ENCODE measurements at places on chromosomes 4 and X.
A peak's percentile ranks its signal among the peaks of the same experiment; 100 is the strongest.

- DNase-seq = no peak
Observed at GRCh38 chrX:82237328-82237727, 1035.4 kb downstream of the SH3BGRL start.

GRCh38 chr4:63393544-63393943 is 1015.7 kb downstream of the TECRL start:
- DNase-seq = peak; percentile 33

DNA sequence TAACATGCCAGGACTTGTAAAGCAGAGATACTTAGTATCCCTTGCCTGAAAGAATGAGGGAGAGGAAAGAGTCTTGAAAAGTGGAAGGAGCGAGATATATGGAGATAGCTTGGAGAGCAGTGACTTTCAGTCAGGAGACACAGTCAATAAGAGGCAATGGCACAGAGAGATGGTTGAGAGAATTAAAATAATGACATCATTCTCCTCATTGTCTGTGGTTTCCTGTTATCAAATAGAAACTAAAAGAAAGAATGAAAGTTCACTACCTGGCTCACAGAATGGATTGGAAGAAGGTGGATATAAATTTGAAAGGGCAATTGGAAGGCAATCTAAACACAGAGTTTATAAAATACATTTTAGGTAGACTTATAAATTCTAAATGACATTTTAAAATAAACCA is 760.2 kb upstream of the AADAT start:
- DNase-seq = no peak

DNA sequence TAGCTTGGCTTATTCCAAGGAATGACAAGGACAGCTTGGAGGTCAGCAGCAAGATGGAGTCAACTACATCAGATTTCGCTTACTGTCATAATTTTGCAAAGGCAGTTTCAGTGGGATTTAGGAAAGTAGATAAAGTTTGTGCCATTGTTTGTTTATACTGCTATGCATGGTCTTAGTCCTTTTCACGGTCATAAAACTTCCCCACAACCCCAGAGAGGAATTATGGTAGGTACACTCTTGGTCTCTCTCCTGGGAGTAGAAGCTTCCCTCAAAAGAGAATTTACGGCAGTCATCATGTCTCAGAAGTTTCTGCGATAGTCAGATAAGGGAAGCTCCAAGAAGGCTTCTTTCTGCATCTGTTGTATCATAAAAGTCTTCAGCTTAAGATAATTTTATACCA is 27.9 kb upstream of the HERC6 start:
- DNase-seq = no peak

DNA sequence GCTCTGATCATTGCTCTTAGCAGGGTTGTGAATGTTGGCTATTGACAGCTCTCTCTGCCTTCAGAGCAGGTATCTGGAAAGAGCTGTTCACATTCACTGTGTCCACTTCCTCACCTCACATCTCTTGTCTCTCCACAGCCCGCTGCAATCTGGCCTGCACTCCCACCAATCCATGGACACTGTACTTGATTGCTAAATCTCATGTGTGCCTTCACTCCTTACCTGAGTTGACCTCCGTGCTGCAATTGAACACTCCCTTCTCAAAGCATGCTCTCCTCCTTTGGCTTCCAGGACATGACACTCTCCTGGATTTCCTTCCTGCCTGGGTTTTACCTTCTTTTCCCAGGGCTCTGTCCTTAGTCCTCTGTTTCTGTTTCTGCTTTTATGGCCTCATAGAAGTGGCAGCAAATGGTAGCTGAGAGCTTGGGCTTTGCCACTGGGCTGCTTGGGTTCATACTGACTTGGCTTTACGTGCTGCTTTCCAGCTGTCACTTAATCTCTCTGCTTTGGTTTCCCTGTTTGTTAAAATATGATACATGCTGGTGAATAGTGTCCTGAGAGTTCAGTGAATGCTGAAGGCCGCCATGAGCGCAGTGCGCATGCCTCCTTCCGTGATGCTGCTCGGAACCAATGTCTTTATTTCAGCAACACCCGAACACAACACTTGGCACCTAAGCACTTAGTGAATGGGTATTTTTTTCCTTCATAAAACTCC is 29.5 kb downstream of the DCUN1D4 start:
- DNase-seq = no peak

GRCh38 chr4:99180382-99181070 is 36.4 kb upstream of the ADH4 start:
- DNase-seq = peak; percentile 81

GRCh38 chr4:99091216-99091575 is 2.6 kb upstream of the ADH5 start:
- no peak for DNase-seq

DNA sequence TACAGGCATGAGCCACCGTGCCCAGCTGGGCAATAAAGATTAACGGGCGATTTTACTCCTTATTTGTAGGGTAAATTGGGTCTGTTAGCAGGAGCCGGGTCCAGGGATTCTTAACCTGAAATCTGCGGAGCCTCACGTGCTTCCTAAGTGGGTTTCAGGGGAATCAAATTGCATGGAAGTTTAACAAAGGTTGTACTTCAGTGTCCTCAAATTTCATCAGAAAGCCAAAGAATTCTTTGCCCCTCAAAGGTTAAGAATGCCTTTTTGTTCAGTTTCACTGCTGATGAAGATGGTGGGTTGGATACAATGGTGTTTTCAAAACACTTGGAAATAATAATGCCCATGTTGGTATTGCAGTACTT is 67.9 kb downstream of the AFF1 start:
- no peak for DNase-seq

- peak; percentile 57 for DNase-seq
Observed at GRCh38 chr4:1204828-1205585, 32.6 kb upstream of the SPON2 start.

DNA sequence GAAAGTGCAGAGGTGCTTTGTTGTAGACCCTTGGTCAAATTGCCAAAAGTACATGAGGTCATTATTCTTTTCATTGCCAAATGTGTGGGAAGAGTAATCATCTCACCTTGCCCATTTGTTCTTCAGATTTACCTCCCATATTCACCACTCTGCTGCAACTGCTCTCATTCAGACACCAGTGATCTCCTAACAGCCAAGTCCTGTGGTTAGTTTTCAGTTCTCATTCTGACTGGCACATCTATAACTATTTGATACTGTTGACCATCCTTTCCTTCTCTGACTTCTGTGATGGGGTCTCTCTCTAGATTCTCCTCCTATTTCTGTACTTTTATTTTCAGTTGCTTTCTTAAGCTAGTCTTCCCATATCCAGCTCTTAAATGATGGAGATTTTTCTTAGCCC is 39.8 kb downstream of the GRIA3 start:
- DNase-seq = no peak

- DNase-seq = no peak
Observed at GRCh38 chr4:53057679-53058078, 195.6 kb downstream of the RASL11B start.

- DNase-seq = peak; percentile 32
Observed at GRCh38 chr4:111475001-111475400, 670.3 kb upstream of the FAM241A start.

- peak; percentile 23 for DNase-seq
Observed at GRCh38 chrX:19544693-19545305, 29.5 kb upstream of the MAP3K15 start.

DNA sequence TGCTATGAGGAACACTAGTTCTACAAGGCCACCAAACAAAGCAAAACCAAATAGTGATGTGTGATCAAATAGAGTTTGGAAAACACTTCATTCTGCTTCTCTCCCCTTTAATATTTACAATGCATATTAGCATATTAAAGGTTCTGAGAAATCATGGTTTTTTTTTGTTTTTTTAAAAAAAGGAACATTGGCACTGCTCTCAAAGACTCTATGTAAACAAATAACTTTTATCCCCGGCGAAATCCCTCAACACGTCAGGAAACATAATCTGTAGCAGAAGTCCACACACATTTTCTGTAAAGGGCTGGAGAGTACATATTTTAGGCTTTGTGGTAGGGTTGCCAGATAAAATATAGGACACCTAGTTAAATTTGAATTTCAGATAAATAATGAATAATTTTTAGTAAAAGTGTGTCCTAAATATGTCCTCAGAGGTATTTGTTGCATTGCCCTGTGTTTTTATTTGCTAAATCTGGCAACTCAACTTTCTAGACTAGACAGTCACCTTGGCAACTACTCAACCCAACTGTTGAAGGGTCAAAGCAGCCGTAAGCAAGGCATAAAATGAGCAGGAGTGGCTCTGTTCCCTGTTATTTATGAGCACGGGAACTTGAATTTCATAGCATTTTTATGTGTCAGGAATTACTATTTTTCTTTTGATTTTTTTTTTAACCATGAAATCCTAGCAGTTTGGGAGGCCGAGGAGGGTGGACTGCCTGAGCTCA is 8.6 kb downstream of the SPATA4 start:
- no peak for DNase-seq

- no peak for DNase-seq
Observed at GRCh38 chrX:69019073-69019890, 146.0 kb downstream of the PJA1 start.

DNA sequence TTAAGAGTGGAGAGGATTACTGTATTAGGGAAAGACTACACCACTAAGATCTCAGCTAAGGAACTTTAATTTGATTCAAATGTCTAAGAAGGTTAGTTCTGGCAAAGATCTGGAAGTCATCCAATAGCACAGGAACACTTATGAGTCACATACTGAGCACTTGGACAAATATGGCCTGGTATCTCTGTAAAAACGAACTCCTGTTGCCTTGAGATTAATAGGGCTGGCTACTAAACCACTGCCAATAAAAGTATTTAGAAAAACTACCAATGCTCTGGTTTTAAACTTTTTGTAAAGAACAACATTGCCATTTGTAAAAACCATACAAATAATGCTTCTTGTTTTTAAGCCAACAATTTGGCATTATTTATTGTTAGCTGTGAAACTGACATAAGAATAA is 70.5 kb downstream of the SEC24D start:
- no peak for DNase-seq

GRCh38 chr4:92501456-92501855 is 197.7 kb downstream of the GRID2 start:
- DNase-seq = no peak

DNA sequence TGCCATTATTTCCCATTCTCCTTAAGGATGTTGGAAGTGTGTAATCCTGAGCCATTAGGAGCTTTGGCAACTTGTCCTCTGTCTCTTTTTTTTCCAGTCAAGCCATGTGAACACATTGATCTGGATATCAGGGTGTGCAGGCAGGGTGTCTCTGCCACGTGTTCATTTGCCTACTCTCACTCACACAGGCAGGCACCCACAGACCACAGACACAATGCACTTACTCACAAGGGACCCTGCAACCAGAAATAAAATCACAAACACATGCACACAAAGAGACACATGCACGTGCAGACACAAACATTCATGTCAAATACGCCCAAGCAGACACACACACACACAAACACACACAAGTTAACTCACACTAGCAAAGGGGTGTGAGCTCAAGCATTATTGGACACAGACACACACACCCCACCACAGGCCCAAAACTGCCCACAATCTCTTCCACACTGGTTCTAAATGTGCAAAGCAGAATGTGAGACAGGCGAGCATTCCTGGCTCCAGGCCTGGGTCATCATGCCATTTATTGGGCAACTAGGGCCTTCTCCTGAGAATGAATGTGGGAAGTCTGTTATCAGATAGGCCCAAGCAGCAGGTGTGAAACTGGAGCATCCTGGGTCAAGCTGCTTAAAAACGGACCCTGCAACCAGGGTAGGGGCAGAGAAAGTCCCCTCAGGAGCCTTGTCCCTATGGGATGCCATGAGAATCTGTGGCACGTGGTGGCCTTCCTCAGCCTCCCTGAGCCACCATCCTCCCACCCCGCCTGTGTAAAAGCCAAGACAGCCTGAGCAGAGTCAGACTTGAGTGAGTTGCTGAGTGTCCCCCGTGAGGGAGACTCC is 63.4 kb downstream of the NBDY start:
- no peak for DNase-seq

DNA sequence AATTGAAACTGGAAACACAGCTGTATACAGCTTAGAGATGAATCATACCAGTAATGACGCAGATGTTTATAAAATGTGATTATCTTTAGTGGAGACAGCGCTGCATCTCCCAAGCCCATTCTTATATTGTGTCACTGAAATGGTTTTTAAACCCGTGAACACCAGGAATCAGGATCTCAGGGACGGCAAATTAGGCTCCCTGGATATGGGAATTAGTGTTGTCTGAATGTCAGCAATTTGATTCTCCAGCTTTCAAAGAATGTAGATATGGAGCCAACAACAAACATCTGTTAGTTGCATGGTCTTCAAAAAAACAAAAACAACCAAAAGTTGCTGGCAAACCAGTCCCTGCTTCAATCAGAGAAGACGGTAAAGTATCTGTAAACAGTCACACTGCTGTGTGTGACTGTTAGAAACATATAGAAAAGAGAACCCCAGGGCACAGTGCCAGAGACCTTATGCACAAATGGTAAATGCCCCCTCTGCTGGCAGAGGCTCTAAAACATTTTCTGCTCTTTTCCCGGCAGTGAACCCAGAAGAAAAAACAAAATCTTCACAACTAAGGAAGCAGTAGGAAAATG is 351.9 kb upstream of the FTHL17 start:
- peak; percentile 51 for DNase-seq

GRCh38 chrX:114626323-114626722 is 42.4 kb downstream of the HTR2C start:
- DNase-seq = peak; percentile 9

- peak; percentile 37 for DNase-seq
Observed at GRCh38 chr4:41145571-41146078, 68.7 kb downstream of the APBB2 start.

DNA sequence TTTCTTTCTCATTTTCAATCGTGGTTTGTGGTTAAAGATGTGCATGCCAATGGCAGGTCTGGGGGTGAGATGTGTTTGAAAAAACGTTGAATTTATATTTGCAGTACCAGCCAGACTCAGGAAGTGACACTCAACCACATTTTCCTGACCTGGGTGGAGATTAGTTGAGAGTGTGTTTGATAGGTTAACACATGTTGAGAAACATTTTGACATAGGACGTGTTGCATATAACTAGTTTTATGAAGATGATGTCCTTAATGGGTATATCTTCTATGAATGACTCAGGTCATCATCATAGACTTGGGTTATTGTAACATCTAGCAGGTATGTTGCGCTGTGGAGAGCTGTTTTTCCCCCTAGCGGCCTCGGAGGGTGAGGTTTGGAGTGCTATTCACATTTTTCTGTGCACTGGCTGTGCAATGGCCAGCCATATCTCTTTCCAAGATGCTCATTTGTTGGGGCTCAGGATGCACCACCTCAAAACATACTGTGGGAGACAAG is 21.7 kb upstream of the CD38 start:
- no peak for DNase-seq

DNA sequence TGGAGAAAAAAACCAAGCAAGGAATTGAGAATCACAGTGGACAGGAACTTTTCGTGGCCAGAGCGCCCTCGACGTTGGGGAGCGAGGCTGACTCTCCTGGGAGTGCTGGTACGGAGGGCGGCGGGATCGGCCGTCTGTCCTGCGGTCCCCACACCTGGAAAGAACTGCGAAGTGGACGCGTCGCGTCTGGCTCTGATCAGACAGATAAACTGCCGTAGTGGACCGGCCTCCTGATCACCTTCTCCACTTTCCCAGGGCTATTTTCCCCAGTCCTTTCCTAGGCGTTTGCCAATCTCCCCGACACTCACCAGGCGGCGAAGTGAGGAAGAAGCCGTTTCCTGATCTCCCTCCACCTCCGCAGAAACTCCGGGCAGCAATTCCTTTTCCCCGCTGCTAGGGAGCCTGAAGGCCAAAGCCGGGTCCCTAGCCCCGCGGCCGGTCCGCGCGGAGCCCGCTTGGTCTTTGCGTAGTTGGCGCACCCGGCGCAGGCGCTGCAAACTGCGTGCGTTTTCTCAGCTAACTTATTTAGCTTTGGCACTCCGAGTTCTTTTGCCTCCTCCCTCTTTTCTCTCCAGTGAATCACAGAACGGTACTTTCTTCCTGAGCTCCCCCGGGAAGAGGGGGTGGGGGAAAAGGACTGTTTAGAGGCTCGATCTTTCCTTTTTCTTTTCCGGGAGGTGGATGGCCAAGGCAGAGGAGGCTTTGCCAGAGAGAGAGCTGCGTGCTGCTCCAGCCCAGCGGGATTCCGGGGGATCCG is at the start of gene ARSJ:
Gene ARSJ, minus strand, starts transcription at position 500 of the 757 bp plus-strand sequence. CDS start 813 bp downstream, outside the sequence.
- peak; percentile 75 for DNase-seq

Data from muscle of back (tissue), 13 donors.